Activated CD4-positive, alpha-beta T cell treated with anti-CD3 and anti-CD28 coated beads for 1 hour (primary cell): ENCODE measurements at places on chromosomes 6 and 20.

DNA sequence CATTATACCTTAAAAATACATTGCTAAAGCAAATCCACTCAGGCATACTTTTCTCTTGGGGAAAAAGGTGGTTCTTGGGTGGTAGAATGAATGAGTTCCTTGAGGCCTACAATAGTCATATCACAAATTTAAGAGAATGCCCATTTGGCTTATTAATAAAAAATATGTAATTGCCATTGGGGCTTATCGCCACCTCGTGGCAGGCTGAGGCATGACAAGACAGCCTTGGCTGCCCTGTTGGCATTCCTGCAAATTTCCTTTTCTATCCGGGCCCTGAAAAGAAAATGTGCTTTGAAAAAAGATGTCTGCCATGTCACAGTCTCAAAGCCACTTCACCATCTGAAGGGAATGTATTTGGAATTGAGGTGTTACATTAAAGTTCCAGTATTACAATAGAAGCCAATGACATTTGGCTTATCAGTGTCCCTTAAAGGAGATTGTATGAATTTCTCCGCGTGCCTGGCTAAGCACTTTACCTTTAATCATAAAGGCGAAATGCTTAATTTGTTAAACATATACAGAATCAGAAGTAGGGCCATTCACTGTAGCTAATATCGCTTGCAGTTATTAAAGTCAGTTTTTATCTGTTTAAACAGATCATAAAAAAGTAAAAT lies 188.3 kb upstream of the ZFP64 start:
- DNase-seq, result peak; percentile 13

- DNase-seq, result no peak
Measured at GRCh38 chr20:43375591-43375990, 82.1 kb upstream of the SRSF6 start.

DNA sequence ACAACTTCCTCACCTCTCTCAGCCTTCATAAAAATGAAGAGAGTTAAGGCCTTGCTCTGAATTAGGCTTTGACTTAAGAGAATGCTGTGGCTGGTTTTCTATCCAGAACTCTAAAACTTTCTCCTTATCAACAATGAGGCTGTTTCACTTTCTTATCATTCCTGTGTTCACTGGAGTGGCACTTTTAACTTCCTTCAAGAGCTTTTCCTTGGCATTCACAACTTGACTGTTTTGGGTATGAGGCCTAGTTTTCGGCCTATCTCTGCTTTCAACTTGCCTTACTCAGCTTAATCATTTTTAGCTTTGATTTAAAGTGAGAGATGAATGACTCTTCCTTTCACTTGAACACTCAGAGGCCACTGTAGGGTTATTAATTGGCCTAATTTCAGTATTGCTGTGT lies 4.3 kb upstream of the LOC128125822 start:
- no peak for DNase-seq

GRCh38 chr20:62751551-62752150 lies 43.0 kb downstream of the NTSR1 start:
- no peak for DNase-seq

DNA sequence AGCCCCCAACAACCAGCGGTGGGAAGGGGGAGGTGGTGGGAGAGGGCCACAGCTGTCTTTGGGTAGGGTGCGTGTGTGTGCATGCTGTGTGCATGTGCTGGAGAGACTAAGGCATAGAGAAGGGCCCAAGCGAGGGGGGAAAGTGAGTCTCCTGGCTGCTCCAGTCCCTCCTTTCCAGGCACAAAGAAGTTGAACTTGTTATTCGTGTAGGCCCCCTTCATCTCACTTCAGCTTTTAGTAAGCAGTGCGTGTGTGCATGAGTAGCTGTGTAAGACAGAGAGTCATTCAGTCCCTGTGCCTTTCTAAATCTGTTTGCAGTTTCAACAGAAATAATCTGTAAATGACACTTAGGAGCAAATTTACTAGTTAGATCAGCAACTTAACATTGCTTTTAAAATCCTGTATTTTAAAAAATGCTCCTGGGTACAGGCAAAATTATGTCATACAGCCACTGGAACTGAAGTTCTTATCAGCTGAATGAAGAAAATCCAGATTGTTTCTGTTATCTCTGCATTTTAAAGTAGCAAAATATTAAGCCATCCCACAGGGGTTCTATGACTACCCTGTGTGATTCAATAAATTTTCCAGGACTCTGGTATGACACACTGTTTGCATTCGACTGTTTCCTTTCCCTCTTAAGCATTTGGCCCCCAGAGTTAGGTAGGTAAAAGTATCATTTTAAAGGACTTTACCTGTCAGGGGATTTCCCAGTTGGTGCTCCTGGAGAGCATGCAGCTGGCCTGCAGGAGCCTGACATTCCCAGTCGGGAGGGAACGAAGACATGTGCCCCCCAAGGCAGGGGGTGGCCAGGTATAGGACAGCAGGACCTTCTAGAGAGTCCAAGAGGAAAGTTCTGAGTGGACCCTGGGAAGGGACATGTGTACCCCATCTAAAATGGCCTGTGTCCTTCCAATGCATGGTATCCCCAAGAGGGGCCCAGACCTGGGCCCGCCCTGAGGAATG lies 39.0 kb downstream of the MTRES1 start:
- DNase-seq, result no peak

GRCh38 chr6:33834401-33835392 lies 30.9 kb upstream of the MLN start:
- DNase-seq, result no peak

GRCh38 chr6:49205526-49205925 lies 257.5 kb downstream of the MMUT start:
- DNase-seq, result no peak

GRCh38 chr6:35681298-35681697 lies 7.4 kb downstream of the FKBP5 start:
- DNase-seq, result no peak

DNA sequence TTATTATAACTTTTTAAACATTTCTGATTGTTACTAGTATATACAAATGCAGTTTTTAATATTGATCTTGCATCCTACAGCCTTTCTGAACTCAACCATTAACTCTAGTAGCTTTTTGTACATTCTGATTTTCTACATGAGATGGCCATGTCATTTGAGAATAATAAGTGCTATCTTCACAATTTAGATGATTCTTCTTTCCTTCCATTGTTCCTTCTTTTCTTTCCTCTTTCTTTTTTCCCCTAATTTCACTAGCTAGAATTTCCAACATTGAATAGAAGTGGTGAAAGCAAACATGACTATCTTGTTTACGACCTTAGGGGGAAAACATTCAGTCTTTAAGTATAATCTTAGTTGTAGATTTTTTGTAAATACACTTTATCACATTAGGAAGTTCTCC lies 128.2 kb upstream of the PRSS16 start:
- no peak for DNase-seq

GRCh38 chr6:69007781-69008180 lies 372.7 kb downstream of the ADGRB3 start:
- DNase-seq, result no peak

DNA sequence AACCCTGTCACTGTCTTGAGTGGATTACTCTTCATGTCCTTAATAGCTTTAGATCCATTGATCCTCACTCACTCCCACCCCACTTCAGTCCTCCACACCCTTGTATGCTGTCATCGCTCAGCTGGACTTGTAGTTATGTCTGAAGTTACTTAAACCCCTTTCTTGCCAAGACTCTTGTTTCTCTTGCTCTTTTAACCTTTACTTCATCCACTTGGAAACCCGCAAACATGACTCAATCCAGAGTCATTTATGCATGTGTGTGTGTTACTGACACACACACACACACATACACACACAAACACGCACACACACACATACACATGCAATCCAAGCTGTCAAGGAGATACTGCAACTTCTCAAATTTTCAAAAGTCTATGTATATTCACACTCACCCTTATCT lies 341.8 kb downstream of the SYNE1 start:
- no peak for DNase-seq

DNA sequence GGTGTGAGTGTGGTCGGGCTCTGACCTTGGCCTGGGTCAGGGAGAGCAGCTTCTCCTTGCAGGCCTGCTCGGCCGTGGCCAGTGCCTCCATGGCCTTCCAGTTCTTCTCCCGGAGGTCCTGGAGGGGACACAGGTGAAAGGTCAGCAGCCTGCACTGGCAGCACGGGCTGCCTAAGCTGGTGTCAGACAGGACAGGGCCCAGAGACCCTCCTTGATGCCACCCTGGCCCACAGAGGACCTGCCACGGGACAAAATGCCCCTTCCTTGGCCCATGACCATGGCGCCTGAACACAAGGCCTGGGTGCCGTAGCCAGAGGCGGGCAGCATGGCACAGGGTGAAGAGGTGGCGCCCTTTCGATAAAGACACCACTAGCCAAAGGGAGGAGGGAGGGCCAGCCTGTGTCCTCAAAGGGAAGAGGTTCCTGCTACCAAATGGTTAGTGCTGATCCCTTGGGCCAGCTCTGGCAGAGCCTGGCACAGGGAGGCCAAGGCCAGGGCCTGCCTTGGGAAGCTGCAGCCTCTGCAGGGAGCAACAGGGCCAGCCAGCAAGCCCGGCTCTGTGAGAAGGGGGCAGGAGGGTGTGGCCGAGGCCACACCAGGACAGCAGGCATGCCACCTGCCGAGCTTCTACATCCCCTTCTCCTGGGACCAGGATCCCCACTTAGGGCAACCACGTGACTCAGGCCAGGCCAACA lies 54.8 kb downstream of the DSTN start:
- no peak for DNase-seq

DNA sequence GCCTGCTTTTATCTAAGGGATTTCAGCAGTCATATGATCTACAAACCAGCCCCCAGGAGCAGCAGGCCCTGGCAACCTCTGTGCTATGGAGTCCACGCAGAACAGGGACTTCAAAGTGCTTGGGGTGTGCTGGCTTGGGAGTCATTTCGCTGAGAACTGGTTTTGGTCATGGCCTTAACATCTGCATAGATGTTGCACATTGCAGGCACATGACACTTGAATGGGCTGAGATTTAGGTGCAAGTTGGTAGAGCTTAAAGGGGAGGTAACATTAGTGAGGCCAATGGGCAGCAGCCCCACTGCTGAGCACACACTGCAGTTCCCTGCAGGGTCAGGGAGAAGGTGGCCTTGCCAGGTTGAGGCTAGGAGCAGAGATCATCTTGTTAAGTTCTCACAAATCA lies 43.6 kb downstream of the RREB1 start:
- DNase-seq, result no peak
